ENCODE measurements at places on chromosomes 2 and 18.

DNA sequence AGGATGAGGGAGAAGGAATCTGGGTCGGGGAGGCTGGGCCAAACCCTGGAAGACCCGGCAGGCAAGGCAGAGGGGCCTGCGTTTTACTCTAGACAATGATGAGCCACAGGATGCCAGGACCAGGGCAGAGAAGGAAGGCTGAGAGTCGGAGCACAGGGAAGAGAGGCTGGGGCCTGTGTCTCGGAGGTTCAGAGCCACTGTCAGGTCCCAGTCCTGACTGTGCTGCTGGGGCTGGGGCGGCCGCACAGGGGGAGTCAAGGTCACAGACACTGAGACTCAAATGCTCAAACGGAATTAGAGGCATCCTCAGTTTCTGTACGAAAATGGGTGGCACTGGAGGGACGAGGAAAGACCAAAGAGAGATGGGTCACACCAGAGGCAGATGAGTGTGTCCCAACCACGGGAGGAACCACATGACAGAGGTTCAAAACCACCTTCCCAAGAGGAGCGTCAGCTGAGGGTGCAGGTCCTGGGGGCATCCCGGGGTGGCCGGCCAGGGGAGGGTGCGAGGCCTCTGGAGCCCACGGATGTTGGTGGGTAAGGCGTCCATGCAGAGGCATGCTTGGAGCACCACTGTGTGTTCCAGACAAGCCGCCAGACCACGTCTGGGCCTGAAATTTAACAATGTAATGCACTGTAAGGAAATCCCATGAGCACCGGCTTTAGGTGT lies 14.7 kb downstream of the HDAC4 start:
- no peak for DNase-seq

DNA sequence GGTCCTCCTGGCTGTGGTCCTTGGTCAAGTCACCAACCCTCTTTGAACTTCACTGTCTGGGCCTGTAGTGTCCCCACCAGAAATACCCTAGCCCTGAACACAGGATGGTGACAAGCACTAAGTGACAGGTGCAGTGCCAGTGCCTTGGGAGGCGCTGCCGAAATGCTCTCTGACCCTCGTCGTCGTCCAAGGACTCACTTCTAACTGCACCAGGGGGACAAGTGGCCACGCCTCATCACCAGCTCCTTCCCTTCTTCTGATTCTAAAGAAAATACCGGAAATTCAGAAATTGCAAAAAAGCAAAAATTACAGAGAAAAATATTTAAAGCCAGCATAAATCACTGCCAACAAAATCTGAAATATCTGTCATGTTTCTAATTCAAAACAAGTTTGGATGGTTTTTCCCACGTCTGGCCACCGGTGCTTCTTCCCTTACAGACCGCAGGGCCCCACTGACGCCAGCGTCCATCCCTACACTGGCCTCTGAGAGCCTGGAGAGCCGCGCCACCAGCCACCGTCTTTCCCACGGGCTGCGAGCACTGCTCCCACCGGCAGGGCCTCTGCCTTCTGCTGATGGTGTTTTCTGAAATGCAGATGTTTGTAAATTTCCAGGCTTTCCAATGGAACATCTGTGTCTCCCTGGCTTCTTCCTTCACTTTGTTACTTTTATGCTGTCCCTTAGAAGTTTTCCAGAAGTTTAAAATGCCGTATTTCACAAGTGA lies 37.4 kb upstream of the GPC1 start:
- no peak for DNase-seq

DNA sequence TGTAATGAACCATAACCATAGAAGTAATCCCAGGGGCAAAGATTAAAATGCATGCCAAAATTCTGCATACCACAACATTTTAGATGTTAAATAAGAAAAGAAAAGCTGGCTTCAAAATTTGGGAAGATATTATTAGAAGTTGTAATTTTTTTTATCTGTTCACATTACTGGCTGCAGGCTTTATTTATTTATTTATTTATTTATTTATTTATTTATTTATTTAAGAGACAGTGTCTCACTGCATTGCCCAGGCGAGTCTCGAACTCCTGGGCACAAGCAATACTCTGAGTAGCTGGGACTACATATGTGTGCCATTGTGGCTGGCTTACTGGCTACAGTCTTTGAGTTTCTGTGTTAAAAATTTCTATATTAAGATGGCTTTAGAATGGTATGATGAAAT lies 66.5 kb upstream of the PNPT1 start:
- no peak for DNase-seq

GRCh38 chr2:795531-796041 lies 118.4 kb upstream of the TMEM18 start:
- DNase-seq: no peak

DNA sequence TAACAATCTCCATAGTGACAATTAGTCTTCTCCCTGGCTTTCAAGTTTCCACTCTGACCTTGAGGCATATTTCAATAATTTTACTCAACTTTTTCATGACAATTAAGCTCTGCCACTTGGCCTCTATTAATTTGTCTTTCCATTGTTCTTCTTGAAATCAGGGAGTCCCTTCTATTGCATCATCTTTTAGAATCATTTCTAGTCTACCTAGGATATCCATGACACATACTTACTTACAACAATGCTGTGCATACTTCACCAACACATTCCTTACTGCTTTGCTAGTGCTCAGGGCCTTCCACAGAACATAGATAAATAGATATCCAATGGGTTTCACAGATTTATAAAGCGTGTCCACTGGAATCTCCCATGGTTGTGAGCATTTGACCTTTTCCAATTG lies 331.5 kb upstream of the LRP1B start:
- DNase-seq: no peak

GRCh38 chr2:64228918-64229317 lies 84.7 kb upstream of the PELI1 start:
- no peak for DNase-seq

GRCh38 chr2:227674485-227674884 lies 7.9 kb downstream of the SCYGR5 start:
- DNase-seq: no peak

DNA sequence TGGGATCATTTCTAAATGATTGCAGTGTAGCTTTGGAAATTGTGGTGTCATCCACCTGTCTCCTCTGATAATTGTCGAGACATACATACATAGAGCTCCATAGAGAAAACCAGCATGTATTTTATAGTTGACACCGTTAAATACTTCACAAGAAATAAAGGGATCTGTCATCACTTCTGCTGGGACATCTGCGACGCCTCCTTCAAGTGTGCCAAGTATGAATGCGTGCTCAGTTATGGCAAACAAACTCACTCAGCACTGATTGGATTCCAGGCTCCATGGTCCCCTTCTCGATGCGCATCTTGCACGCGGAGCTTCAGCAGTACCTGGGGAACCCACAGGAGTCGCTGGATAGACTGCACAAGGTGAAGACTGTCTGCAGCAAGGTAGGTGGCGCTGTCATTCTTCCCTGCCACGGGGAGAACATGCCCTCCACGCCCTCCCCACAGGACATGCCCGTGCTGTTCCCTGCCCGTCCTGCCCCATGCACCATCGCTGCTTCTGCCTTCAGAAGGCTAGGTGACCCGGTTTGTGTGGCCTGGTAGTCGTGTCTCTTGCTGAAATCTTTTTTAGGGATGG lies 64.1 kb downstream of the TRAPPC12 start:
- DNase-seq: no peak

- no peak for DNase-seq
These were observed 257.7 kb downstream of the TXNL1 start for GRCh38 chr18:56380685-56381084.

DNA sequence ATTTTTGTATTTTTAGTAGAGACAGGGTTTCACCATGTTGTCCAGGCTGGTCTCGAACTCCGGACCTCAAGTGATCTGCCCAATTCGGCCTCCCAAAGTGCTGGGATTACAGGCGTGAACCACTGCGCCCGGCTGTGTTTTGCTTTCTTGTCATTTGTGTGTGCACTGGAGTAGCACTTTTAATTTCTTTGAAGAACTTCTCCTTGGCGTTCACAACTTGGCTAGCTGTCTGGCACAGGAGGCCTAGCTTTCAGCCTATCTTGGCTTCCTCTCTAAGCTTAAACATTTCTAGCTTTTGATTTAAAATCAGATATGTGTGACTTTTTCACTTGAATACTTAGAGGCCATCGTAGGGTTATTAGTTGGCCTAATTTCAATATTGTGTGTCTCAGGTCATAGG lies 93.0 kb downstream of the COMMD1 start:
- DNase-seq: no peak

DNA sequence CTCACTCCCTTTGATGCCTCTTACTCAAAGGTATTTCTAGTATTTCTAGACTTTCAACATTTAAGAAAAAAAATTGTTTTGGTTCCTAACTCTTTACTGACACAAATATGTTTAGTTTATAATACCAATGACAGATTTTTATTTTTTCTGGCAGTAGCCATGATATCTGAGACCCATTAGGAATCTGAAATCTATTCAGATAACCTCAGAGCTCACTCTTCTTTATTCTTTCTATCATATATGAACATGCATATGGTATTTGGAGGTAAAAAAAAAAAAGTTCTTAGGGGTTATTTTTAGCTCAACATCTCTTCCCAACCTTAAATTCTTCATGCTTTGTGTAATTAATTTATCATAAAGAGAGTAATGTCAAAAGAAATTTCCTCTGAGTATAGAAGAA lies 465.5 kb downstream of the CDH2 start:
- no peak for DNase-seq

DNA sequence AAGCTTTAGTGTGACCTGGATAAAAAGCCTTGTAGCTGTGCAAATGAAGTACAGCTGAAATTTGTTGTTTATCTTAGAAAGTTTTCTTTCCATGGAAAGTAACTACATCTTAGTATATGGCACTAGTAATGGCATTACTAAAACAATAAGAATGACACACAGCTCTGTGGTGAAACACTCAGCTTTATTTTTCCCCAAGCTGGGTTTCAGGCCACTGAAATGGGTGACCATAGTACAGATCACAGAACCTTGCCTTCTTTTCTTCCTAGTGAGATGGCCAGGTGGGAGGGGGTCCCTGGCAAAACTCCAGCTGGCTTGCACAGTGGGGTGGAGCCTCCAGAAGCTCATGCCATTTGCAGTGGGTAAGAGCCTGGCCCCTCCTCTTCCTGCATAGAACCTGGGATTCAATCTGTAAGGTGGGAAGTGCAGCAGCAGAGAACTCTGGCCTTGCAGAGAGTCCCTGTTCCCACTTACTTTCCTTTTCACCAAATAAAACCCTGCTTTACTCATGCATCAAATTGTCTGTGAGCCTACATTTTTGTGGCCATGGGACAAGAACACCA lies 17.6 kb upstream of the GRP start:
- DNase-seq: no peak

DNA sequence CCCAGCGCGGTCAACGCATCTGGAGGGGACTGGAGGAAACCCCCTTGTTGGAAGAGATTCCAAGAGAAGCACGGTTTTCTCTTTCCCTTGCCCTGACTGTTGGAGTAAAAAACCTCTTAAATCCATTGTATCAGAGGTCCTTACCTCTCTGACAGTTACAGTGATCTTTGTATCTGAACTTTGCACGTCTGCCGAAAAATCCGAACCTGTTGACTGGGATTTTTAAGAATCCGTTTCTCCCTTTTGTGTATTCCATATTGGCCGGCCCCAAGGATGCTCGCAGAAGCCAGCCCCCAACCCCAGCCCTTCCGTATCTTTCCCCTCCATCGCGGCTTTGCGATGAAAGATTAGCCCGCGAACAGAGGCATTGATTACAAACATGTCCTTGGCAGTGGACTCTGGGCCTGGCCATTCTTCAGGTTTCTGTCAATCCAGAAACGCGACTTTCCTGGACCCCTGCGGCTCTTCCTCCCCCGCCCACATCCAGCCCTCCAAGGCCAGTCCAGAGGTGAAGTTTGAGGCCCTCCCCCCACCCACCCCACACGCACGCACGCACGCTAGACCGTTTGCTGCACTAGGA lies 4.6 kb upstream of the DLX1 start:
- DNase-seq: no peak

GRCh38 chr18:36312806-36313395 lies 15.4 kb downstream of the FHOD3 start:
- no peak for DNase-seq

DNA sequence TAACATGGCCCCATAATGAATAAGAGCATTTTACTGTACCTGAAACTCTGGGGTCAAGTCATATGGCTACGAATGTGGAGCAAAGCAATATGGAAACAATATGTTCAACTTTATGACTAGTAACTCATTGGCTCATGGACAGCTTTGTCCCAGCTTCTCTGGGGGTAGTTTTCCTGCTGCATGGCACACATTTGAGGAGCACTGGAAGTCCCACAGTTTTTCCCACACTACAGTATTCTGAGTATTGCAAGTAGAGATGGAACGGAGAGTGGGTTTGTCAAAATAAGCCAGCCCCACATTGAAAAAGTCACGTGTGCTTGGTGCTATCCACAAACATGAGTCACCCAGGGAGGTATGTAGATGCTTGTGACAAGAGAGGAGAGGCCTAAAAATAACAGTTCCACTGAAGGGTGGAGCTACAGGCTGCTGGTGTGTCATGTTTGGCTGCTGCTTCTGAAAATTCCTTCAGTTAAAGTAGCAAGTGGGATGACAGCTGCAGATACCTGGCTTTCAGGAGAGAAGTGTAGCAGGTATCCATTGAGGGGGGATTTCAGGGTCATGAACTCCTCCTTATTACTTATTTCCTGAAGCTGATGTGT lies 48.2 kb upstream of the CTAGE1 start:
- no peak for DNase-seq
